ENCODE measurements at places on chromosomes 1 and 21.

GRCh38 chr1:112794654-112795239 lies 79.6 kb upstream of the PPM1J start:
- no peak for DNase-seq

- no peak for DNase-seq
Observed at GRCh38 chr1:191398551-191398950, 759.7 kb upstream of the RGS18 start.

DNA sequence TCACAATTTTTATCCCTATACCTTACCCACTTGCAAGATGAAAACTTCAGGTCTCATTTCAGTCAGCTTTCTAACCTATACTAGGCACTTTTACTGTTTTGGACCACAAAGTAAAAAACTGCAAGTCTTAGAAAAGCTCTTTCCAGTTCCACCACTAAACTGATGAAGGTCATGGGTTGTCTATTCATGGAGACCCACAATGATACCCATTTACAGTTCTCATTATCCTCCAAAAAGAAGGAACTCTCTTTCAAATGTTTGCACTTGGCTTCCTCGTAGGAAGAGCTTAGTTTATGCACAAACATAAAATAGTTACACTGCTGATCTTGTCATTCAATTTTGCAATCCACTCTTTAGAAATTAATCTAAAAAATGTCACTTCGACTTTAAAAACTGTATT lies 9.3 kb downstream of the ZNF281 start:
- DNase-seq = no peak

DNA sequence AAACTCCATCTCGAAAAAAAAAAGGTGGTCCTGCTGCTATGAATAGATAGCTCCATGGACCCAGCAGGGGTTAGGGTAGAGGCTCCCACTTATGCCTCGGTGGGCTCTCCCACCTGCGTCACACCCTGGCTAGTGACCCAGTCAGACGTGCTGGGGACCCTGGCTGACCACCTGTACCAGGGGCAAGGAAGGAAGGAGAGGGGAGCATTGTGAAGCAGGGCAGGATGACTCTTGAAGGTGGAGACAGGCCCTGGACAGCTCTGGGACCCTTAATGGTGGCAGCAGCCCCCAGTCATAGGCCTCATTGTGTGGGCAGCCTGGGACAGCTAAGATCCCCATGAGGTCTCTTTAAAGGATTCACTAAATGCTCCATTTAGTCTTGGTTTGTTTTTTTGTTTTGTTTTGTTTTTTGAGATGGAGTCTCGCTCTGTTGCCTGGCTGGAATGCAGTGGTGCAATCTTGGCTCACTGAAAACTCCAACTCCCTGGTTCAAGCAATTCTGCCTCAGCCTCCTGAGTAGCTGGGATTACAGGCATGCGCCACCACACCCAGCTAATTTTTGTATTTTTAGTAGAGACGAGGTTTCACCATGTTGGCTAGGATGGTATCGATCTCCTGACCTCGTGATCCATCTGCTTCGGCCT lies 10.4 kb upstream of the SNAPIN start:
- no peak for DNase-seq

GRCh38 chr1:41174170-41174569 lies 67.9 kb downstream of the SCMH1 start:
- no peak for DNase-seq

- no peak for DNase-seq
Observed at GRCh38 chr1:51768971-51769588, 109.4 kb downstream of the NRDC start.

DNA sequence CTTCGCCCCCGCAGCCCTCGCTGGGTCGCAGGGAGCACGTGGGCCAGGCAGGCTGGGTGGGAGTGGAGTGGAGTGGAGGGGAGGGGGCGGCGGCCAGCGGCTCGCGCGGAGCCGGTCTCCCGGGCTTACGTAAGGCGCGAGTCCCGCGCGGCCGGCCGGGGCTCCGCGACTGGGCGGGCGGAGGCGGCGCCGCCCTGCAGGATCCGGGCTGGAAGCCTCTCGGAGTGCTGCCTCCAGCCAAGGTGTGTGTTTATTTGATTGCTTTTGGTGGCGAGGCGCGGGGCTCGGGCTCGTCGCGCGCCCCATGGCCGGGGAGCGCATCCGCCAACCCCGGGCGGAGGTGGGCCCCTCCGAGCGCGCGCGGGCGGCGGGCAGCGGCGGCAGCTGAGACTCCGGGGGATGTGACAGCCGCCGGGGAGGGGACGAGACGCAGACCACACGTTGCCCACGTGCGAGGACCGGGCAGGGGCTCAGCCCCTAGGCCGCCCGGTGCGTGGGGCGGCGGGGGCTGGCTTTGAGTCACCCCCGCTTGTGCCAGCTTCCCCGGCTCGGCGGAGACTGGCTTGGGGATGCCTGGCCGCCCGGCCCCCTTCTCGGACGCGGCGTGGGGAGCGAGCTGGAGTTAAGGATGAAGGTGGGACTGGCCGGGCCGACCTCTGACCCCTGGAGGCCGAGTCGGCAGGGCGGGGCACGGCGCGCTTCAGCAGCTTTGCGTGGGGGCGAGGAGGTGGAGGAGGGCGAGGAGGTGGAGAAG lies 402 bp upstream of the AK4 start:
- no peak for DNase-seq
